IgD-negative memory B cell (primary cell): ENCODE measurements at places on chromosomes 3 and 15. TPM values are rescaled to one million over a fixed set of nuclear protein-coding genes. Genes with fewer than 3 reads are reported as not detected.

TLE3 gene
- 88.7 TPM for polyA plus RNA-seq

CRYBG3 gene
- polyA plus RNA-seq, result 1.7 TPM

POTEB3 gene
- polyA plus RNA-seq, result not detected

SMAD6 gene
- polyA plus RNA-seq, result not detected

C3orf22 gene
- polyA plus RNA-seq, result not detected

GUCA1C gene
- not detected for polyA plus RNA-seq

MTHFS gene
- polyA plus RNA-seq, result 61.3 TPM

SH2D7 gene
- polyA plus RNA-seq, result not detected

RASGRF1 gene
- 2.4 TPM for polyA plus RNA-seq

NIT2 gene
- 55.6 TPM for polyA plus RNA-seq
